ENCODE measurements at places on chromosomes 5 and 9.

- DNase-seq = no peak
These were observed 231.0 kb downstream of the ESM1 start for GRCh38 chr5:54754420-54754819.

GRCh38 chr5:71834601-71835000, 115.5 kb downstream of the CARTPT start:
- DNase-seq = no peak

DNA sequence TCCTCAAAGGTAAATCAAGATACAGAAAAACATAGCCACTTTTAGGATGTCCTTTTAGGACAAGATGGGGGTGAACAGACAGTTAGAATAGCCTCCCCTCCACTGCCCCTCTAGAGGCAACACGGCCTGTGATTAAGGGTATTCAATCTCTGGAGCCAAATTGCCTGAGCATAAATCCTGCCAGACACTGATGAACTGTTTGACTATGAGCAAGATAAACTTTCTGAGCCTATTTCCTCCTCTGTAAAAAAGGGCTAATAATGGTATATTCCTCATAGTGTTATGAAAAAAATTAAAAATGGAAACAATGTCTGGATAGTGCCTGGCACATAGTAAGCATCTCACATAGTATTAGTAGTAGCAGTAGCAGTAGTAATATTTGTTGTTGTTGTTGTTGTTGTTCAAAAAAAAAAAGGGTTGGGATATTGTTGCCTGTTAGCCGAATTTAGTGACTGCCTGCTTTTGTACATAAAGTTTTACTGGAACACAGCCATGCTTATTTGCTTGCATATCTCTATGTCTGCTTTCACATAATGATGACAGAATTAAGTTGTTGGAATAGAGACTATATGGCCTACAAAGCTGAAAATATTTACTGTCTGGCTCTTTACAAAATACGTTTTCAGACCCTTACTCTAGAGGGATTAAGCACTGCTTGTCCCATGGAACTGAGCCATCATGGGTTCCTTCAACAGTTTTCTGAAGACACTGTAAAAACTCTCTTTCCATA, 536.3 kb downstream of the TLE4 start:
- DNase-seq = no peak

DNA sequence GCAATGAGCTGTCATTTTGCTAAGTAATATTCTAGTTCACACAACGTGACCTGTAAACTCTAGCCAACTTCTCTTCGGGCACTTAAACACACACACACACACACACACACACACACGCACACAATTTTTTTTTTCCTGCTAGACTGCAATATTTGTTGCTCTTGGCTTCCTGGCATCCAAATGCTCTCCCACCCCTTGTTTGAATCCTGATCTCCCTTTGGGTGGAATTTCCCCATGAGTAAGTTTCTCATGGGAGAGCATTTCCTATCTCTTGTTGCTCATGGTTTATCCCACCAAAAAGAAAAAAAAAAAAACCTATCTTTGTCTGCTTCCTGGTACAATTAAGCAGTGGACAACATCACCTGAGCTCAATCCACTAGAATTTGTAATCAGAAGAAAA, 54.7 kb upstream of the TSLP start:
- no peak for DNase-seq

DNA sequence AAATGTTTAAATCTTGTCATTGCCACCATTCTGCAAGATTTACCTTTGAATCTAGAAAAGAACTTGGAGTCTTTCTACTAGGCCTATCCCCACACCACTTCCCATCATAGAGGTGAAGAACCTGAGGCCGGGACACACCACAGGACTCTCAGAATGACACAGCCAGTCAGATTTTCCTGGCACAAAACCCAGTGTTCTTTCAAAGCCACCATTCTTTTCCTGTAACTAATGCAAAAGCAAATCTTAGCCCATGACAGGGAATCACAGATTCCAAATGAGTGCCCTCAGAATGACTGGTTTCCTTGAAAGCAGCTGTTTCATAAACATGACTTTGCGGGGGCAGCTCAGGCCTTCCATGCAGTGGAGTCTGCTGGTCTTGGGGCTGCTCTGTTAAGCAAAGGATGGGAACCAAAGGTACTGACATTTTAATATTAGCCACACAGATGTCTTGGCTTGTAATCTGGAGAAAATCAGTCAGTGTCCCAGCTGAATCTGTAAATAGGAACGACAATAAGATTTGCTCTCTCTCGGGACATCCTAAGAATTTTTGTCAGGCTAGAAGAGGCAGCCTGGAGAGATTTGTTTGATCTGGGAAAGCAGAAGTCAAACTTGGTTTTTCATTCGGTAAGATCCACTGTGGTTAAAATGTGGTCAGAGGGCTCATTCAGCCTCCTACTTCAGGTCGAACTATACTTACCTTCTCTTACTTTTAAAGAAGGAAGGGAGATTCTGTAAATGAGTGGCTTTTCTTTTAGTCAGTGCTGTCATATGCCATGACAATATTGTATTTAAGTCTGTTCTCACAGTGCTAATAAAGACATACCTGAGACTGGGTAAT, 115.1 kb downstream of the PALM2AKAP2 start:
- peak; percentile 71 for DNase-seq

DNA sequence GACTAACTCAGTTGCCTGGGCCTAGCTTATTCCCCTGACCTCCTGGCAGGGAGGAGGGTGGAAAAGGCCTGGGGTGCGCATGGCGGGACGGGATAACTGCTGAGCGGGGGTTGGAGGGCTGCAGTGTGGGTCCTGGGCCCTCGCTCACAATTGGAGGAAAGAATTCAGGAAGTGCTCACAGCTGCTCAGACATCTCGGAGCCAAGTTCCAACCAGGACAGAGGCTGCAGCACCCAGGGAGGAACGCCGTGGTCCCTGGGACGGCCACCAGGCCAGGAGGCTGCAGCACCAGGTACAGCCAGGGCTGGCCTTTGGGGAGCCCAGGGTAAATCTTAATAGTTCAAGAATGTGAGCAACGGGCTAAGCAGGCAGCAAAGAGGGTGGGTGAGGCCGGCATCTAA, at the start of gene SPAAR:
SPAAR (plus strand) TSS at position 217 of the 400 bp plus-strand sequence. CDS start 974 bp downstream, outside the sequence.
- DNase-seq = no peak

DNA sequence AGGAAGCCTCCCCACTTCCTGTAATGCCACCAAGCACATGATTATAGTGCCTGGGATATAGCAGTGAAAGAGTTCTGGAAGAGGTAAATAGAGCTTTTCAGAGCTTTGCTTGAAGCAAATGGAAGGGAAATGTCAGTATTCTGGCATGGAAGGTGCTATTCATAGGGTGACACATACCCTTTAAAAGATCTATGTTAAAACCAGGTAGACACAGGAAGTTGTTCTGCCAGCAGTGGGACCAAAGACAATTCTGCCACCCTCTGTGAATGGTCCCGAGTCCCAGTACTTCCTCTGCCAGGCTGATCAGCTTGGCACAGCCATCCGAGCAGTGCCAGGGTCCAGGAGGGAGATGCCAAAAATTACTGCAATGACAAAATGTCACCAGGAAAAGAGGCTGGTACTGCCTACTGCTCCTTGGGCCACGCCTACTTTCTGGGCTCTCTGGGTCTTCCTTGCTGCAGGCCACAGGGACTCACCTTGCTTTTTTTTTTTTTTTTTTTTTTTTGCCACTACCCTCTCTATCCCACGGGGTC, 26.7 kb downstream of the GARNL3 start:
- no peak for DNase-seq

- no peak for DNase-seq
These were observed 30.0 kb downstream of the ZNF366 start for GRCh38 chr5:72477176-72477575.

GRCh38 chr9:128628471-128629048, 28.1 kb downstream of the DYNC2I2 start:
- DNase-seq = no peak

- no peak for DNase-seq
These were observed 268.0 kb upstream of the MVB12B start for GRCh38 chr9:126058591-126058990.

DNA sequence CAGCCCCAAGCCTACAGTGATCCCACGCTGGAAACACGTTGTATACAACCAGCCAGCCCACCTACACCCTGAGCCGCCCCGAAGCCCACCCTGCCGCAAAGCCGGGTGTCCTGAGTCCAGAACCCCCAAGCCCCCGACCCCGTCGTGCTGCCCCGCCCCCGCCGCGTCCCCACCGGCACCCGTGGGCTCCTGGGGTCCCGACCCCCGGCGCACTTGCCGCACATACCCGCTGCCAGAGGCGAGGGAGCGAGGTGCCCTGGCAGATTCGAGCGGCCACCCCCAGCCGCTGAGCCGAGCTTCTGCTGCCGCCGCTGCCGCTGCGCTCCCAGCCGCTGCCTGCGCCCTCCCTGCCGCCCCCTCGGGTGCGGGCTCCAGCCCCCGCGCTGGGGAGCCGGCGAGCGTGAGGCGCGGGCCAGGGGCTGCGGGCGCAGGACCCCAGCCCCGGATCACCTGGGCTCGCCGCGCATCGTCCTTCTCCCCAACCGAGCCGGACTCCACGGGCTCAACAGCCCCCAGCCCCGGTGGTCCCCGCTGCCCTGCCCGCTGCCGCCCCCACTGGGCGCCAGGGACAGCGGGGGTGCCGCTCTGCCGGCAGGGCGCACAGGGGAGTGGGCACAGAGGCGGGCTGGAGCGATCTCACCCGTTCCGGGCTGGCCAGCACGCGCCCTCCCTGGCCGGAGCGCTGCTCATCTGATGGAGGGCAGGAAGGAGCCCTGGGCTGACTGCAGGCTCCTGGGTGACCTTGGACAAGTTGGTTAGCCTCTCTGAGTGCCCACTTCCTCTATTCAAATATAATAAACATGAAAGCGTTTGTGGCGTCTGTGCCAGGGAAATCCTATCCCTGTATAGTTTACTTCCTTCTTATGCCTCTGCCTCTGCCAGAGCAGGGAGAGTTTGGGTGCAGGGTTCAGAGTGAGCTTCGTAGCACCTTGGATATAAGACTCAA, at the start of gene HTR4:
HTR4 (minus strand) TSS at position 692 of the 946 bp plus-strand sequence. CDS start 17,513 bp downstream, outside the sequence.
- DNase-seq = no peak

GRCh38 chr5:142353071-142353472, 28.3 kb upstream of the SPRY4 start:
- no peak for DNase-seq

GRCh38 chr5:149455889-149456409, 76.9 kb upstream of the IL17B start:
- no peak for DNase-seq

- DNase-seq = no peak
These were observed 126.0 kb upstream of the BOD1 start for GRCh38 chr5:173742432-173742816.

DNA sequence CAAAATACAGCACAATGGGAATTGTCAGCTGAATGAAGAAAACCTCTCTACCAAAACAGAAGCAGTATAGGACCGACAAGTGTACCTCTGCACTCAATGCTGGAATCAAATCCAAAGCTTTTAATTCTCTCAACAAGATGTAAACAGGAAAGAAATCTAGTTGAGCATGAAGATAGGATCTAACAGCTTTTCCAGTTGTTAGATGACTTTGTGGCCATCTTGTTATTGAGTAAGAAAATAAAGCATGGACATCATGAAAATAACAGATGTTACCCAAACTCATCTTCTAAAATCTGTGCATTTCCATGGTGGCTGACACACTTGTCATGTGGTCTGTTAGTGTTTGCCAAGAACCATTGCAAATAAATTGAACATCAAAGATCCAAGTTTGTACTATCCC, 34.7 kb downstream of the SREK1 start:
- DNase-seq = no peak

DNA sequence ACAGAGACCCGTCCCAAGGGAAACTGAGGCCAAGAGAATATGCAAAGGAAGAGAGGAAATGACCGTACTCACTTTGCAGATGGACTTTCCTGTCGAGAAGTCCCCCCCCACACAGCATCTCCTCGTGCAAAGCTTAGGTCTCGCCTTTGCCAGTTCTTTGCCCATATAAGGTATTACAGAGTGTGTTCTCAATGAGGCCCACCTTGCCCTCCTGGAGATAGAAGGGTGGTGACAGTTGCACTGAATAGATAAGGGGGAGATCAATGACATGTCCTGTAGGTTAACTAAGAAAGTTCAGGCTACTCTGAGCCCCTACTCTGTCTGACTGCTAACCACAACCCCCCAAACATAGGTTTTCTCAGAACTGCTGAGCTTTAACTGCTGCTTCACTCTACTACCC, 68.2 kb upstream of the SPTLC1 start:
- DNase-seq = no peak

- DNase-seq = peak; percentile 30
These were observed 205.2 kb downstream of the CDK5RAP2 start for GRCh38 chr9:120374817-120375216.

- no peak for DNase-seq
These were observed 75.5 kb upstream of the PUM3 start for GRCh38 chr9:2919347-2919746.

- DNase-seq = no peak
These were observed 215.6 kb downstream of the FBXL7 start for GRCh38 chr5:15715535-15715934.

DNA sequence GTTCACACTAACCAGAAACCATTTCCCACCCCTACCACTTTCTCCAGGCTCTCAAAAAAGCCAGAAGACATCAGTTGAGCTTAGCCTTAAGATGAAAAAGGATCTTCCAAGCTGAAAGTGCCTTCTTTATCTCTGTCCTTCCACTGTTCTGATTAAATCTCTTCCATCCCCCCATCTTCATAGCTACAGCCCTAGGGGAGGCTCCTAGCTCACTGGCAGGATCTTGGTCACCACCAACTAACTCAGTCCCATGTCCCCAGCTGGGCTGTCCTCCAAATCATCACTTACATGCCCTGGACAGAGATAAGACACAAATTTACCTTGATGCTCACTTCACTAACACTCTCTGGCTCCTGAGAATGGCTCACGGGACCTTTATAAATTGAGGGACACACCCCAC, 14.3 kb downstream of the LCP2 start:
- no peak for DNase-seq

DNA sequence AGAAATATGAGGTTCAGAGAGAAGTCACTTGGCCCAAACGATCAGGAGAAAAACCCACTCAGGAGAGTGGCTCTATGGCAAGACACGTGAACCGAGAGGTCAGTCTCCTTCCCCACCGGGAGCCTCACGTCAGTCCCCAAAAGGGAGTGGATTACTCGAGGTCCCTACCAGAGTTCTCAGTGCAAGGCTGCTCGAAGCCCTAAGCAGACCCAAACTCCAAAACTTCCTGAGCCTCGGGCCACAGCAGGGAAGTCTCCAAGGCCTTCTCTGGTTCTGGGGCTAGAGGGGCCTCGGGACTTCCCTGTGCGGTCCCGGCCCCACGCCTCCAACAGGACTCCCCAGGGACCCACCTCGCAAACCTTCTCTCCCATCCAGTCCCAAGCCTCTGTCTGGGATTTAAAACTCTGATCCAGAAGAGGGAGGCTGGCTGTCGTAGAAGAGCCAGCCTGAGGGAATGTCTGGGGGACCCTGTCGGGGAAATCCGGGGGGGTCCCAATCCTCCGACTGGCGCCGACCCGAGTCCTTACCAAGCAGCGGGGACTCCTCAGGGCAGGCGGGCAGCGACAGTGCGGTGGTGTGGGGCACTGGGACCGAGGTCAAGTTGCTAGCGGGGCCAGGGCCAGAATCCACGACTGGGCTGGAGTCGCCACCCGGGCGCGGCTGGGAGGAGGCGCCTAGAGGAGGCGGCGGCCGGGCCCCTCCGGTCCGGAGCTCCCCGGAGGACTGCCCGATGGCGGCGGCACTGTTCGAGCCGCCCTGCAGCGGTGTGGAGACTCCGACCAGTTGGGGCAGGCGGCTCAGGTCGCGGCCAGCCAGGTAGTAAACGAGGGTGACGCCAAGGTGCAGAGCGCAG, 679 bp downstream of the B4GALT1 start:
- no peak for DNase-seq

GRCh38 chr9:70403166-70403565, 11.3 kb downstream of the KLF9 start:
- DNase-seq = no peak

GRCh38 chr5:864492-865167, 13.8 kb upstream of the ZDHHC11 start:
- no peak for DNase-seq

Measured in activated naive CD4-positive, alpha-beta T cell treated with anti-CD3 and anti-CD28 coated beads, Interleukin-2, amount 50 U/mL, for 72 hours (primary cell).